ENCODE measurements at places on chromosomes 6 and 20. TPM values are rescaled to one million over a fixed set of nuclear protein-coding genes. Genes with fewer than 3 reads are reported as not detected.

- DNase-seq: peak; percentile 36
Observed at GRCh38 chr6:137223370-137224131, 4.4 kb upstream of the IFNGR1 start.

GRCh38 chr20:58995461-58996225 lies 11.4 kb downstream of the CTSZ start:
- peak; percentile 48 for DNase-seq

- DNase-seq: no peak
Observed at GRCh38 chr20:35271904-35272303, 6.0 kb downstream of the MMP24OS start.

DNA sequence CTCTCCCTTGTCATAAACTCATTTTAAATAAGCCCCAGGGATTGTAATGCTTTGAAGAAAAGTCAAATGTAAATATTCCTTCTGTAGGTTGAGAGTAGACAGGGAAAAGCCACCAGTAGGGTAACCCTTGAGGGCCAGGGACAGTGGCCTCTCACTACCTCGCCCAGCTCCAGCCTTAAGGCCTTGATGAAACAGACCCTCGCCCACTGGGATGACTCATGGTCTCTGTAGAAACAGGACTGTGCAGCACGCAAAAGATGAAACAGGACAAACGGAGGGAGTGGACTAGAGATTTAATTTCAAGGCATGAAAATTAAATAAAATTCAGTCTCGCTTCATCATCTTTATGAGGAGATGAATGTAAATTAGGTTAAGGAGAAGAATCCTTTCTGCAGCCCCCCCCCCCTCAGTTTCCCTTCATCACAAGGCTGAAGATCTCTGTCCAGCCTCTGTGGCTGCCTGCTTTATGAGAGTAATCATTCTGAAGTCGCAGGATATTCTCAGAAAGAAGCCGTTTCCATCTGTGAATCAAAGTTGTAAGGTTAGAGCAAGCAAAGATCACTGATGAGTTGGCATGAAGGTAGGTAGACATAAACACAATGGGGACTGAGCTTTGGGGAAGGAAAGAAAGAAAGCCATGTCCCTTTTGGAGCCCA lies 60.4 kb downstream of the TMEM200A start:
- no peak for DNase-seq

GRCh38 chr20:1322511-1323245 lies 6.3 kb downstream of the SDCBP2 start:
- no peak for DNase-seq

PAK5 gene
- 0.52 TPM for total RNA-seq

DNA sequence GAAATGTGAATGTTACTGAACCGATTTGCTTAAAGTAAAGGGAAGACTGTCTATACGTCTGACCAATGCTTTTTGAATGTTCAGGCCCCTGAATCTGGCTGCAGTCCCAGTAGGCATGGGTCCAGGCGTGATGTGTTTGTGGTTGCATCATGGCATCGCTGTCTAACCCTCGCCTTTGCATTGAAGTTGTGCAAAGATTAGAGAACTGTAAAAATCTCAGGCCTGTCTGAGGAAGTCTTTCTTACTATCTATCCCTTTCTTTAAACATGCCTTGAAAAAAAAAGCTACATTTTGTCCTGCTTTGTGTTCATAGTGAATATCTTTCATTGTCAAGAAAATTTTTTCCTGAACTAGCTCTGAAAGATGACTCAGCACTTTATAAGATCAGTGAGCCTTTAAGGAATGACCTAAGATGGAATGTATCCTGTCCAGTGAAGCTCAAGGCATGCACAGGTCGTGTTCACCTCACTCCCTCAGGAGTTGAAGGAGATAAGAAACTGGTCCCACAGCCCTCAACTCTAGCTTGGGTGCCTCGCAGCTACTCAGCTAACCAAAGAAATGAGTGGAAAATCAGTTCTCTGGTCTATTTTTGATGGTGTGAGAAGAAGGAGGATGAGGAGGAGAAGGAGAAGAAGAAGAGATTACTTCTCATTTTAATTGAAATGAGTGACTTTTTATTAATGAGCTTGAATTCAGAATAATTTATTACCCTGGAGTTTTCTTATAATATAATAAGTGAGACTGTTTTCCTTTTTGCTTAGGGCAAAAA lies 48.6 kb downstream of the TPD52L1 start:
- peak; percentile 72 for DNase-seq

DNA sequence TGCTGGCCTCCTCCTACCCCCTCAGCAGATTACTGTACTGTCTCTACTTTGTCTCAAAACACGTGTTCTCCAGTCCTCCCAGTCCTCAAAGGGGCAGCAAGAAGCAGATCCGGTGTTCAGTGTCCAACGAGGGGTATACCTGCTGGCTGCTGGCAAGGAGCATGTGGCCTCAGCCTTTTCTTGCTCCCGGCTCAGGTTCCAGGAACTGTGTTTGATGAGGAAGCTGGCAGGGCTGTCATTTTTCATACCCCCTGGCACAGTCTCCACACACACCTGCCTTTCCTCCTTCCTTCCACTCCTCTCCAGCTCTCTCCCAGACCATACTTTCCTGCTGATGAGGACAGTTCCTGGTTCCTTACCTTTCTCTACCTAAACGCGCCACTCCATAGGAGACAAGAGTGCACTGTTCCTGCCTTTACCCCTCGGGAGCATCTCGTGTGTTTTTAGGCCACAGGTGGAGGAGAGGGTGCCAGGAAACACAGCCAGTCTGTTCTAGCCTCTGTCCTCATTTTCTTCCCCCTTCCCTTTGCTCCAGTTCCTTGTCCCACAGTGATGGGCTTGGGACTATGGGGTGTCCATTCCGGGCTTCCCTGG lies 77.2 kb downstream of the SSR1 start:
- peak; percentile 78 for DNase-seq

- no peak for DNase-seq
Observed at GRCh38 chr20:6530779-6531315, 236.6 kb upstream of the BMP2 start.

DNA sequence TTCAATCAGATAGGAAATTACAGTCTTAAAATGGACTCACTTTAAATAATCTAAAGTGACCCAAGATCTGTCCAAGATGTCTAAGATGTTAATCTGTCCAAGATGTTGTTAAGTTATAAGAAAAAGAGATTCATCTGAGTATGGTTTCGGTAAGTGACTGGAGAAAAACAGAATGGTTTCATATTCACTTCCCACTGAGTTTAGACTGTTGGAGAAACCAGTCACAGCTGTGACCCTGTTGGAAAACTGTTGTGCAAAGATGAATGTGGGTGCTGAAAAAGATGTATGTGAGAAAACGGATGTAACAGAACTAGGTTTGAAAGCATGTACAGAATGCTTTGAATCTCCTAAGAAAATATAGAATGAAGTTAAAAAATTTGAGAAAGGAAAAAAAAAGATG lies 325.9 kb downstream of the COL12A1 start:
- no peak for DNase-seq

DNA sequence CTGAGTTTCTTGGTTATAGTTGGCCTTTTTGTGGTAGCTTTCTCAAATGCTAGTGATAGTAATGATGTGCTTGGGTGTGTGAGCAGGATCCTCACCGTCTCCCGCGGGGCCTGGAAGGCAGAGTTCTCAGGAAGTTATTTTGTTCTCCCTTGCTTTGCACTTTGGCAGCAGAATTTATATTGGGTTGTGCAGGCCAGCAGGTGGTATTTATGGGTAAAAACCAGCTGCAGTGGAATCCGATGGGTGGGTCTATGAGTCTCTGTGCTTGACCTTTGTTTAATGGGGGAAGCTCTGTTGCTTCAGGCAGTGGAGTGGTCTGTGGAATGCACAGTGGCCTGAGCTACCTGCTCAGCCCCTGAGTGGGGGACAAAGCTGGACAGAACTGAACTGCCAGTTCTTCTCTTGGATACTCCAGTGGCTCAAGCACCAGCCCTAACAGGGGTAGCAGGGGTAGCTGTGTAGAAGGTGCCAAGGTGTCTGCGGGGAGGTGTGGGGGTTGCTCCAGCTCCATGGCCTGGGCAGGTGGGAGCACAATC lies 27.3 kb downstream of the IGF2R start:
- DNase-seq: no peak

DNA sequence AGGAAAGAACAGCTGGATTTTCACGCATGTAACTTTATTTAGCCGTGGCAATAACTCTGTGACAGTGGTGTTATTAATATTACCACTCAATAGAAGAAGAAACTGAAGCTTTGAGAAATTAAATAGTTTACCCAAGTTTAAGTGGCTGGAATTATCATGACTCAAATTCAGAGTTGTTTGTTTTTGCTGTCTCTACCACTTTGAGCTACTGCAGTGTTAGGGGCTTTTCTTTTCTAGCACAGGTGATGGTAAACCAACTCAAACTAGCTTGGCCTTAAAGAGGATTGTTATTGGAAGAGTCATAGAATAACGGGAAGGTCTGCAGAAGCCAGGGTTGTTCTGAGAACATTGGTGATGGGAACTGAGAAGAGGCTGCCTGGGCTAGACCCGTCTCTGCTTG lies 66.0 kb upstream of the PREP start:
- DNase-seq: no peak

GRCh38 chr6:129671442-129672340 lies 38.3 kb downstream of the ARHGAP18 start:
- DNase-seq: no peak

All from body of pancreas (tissue), 4 donors.